ENCODE measurements at places on chromosomes 2 and 18. TPM values are rescaled to one million over a fixed set of nuclear protein-coding genes. Genes with fewer than 3 reads are reported as not detected.

CXCR4 gene
- polyA plus RNA-seq, result 1.3 TPM

LOXHD1 gene
- polyA plus RNA-seq, result not detected

DNA sequence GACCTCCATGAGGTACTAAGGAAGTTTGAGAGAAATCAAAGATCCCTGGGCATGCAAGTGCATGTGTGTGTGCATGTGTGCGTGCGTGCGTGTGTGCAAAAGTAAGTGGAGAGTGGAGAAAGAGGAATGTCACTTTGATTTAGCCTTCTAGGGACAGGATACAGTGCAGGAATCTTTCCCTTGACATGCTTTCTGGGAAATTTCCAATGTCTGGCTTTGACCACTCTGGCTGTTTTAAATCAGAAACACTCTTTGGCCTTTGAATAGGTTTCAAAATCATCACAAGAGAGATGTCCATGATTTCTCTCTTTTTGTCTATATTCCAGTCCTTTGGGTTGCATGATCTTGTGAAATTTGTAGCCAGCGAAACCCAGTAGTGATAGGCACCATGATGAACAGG lies 162.0 kb downstream of the ALK start:
- no peaks in the 10 kb centered on the region for H3K27me3 ChIP-seq
- H3K27ac ChIP-seq, result no peak overlapping the region
- H3K4me3 ChIP-seq, result no peak overlapping the region
- DNase-seq, result no peak
- H3K4me1 ChIP-seq, result peaks cover 65% of the 10 kb centered on the region

DNA sequence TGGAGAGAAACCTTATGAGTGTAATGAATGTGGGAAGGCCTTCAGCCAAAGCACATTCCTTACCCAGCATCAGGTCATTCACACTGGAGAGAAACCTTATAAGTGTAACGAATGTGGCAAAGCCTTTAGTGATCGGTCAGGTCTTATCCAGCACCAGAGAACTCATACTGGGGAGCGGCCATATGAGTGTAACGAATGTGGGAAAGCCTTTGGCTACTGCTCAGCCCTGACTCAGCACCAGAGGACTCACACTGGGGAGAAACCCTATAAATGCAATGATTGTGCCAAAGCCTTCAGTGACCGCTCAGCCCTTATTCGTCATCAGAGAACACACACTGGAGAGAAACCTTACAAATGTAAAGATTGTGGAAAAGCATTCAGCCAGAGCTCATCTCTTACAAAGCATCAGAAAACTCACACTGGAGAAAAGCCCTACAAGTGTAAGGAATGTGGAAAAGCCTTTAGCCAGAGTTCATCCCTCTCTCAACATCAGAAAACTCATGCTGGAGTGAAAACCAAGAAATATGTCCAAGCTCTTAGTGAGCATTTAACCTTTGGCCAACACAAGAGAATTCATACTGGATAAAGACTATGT lies 7.8 kb downstream of the ZNF892 start:
- no peaks in the 10 kb centered on the region for H3K4me1 ChIP-seq
- DNase-seq, result no peak
- peak overlapping the region; percentile 17 for H3K4me3 ChIP-seq
- H3K27me3 ChIP-seq, result no peaks in the 10 kb centered on the region
- no peak overlapping the region for H3K27ac ChIP-seq

NOSTRIN gene
- not detected for polyA plus RNA-seq

GRCh38 chr2:9765611-9766531 lies 77.4 kb upstream of the TAF1B start:
- peaks cover 30% of the 10 kb centered on the region for H3K4me1 ChIP-seq
- H3K27me3 ChIP-seq, result no peaks in the 10 kb centered on the region
- H3K4me3 ChIP-seq, result no peak overlapping the region
- H3K36me3 ChIP-seq, result no peaks in the 10 kb centered on the region

TWIST2 gene
- 10.2 TPM for polyA plus RNA-seq

CCDC68 gene
- polyA plus RNA-seq, result not detected

LYG2 gene
- polyA plus RNA-seq, result not detected

GRCh38 chr2:28408764-28409599 lies 16.3 kb downstream of the FOSL2 start:
- no peak overlapping the region for H3K27ac ChIP-seq
- H3K36me3 ChIP-seq, result peaks cover 77% of the 10 kb centered on the region
- no peak overlapping the region for H3K4me3 ChIP-seq
- H3K4me1 ChIP-seq, result no peaks in the 10 kb centered on the region
- DNase-seq, result no peak
- H3K27me3 ChIP-seq, result no peaks in the 10 kb centered on the region

DNA sequence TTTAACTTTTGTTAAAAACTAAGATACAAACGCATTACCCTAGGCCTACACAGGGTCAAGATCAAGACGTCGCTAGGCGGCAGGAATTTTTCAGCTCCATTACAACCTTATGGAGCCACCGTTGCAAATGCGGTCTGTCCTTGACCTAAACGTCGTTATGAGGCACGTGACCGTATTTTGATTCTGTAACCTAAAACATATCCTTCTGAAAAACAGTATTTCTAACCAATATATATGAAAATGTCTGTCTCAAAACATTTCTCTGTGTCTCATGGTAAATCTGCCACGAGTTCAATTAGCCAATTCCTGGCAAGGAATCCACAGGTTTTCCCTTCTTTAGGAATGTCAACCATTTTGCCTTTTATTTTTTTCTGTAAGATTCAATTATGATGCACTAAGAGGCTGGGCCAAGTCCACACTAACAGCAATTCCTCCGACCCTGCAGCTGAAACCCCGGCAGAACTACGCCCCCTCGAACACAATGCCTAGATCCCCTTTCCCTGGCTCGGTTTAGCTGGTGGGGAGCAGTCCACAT lies 1.7 kb downstream of the RTN4 start:
- H3K4me1 ChIP-seq, result peaks cover 5% of the 10 kb centered on the region
- no peaks in the 10 kb centered on the region for H3K27me3 ChIP-seq
- peak; percentile 21 for DNase-seq
- H3K4me3 ChIP-seq, result peak overlapping the region; percentile 95

ABCG8 gene
- polyA plus RNA-seq, result not detected

DNA sequence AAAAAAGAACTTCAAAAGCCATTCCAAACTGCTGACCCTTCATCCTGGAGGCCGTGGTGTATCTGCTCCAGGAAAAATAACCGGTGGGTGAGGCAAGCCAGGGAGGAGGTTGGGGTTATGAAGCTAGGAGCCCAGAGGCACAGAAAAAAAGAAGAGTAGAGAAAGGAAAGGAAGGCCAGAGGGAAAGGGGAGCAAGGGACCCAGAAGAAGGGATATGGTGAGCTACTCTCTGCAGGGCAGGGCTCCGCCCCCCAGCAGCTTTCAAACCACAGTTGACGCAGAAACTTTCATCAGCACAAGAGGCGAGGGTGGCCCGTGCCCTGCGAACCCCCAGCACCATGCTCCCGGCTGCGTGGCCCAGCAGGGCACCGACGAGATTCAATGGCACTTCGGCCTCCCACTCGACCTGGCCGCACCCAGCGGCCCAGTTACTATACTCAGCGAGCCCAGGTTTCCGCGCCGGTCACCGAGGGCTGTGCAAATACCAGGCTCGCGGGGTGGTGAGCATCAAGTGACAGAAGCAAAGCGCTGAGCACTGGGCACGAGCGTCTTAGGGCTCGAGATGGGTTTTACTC lies 665 bp downstream of the MCM6 start:
- peak overlapping the region; percentile 71 for H3K4me3 ChIP-seq
- no peaks in the 10 kb centered on the region for H3K4me1 ChIP-seq
